ENCODE measurements at places on chromosomes 13 and 19.

DNA sequence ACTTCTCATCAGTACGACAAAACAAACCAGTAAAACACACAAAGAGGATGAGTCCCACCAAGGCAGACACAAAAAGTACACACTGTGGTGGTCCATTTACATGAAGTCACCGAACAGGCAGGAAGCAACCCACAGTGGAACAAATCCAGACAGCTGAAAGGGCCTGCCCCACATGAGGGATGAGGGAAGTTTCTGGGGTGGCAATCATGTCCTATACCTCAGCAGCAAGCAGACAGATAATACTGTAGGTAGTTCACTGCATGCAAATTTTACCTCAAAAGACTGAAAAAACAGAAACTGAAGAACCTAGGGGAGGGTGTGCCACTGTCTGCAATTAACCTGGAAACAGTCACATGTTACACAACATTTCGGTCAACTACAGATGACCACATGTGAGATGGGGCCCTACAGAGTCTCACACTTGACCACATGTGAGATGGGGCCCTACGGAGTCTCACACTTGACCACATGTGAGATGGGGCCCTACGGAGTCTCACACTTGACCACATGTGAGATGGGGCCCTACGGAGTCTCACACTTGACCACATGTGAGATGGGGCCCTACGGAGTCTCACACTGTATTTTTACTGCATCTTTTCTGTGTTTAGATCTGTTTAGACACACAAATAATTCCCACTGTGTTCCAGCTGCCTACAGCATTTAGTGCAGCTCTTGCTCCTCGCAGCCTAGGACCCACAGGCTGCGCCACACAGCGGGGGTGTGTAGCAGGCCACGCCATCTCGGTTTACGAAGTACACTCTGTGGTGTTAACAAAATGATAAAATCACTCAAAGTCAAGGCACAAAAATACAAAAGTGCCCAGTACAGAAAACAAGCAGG is 22.2 kb downstream of the PCID2 start:
- no peak for DNase-seq

DNA sequence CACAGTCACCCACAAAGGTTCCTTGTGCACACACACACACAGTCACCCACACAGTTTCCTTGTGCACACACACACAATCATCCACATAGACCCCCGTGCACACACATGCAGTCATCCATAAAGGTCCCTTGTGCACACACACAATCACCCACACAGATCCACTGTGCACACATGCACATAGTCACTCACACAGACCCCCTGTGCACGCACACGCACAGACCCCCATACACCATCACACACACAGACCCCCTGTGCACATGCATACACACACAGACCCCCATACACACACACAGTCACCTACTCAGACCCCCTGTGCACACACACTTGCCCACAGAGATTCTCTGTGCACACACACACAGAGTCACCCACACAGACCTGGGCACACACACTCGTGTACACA is 107.1 kb downstream of the HSPH1 start:
- no peak for DNase-seq

- no peak for DNase-seq
Observed at GRCh38 chr13:72932250-72932649, 126.6 kb upstream of the KLF5 start.

DNA sequence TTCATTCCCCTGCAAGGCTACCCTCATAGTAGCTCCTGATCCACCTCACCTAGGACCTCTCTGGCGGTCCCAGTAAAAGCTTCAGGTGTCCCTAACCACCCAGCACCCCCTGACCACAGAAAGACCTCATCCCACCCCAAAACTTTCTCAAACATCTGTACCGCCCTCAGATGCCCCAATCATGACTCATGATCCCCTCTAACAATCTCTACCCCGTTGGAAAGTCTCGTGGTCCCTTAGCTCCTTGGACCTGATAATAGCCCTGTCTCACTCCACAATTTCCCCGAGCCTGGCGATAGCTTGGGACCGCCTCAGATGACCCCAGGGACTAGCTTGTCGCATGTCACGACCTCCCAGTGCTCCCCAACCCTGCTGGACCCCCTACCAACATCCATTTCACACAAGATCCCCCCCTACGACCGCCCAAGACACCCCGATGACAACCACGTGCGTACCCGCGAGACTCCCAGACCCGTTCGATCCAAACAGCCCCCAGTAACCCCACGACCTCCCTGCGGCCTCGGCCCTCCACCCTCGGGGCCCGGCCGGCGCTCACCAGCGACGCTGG is 450 bp downstream of the NDUFA11 start:
- no peak for DNase-seq

- no peak for DNase-seq
Observed at GRCh38 chr13:34076319-34076718, 258.4 kb downstream of the RFC3 start.
